Pancreas (tissue), 10 donors: ENCODE measurements at places on chromosomes 6 and 20. TPM values are rescaled to one million over a fixed set of nuclear protein-coding genes. Genes with fewer than 3 reads are reported as not detected.

GDAP1L1 gene
- polyA plus RNA-seq = 3.6 TPM

DNA sequence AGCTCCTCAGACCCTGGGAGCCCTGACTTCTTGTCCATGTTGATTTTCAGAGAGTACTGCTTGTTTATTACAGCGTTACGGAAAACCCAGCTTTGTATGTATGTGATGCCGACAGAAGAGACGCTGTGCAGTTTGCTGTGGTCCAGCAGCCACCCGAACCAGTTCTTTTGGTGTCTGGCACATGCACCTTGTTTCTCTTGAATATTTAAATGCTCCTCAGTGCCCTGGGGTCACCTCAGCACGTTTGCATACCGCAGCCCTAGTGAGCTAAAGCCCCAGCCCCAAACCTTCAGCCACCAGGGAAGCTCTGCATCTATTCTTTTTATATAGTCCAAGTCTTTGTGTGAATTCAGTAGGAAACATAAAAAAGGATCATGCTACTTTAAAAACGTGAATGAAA is 39.9 kb downstream of the AFDN start:
- H3K36me3 ChIP-seq = no peaks in the 10 kb centered on the region
- no peak overlapping the region for H3K4me3 ChIP-seq
- H3K27ac ChIP-seq = no peak overlapping the region
- no peak for DNase-seq
- no peaks in the 10 kb centered on the region for H3K27me3 ChIP-seq

UNC93A gene
- polyA plus RNA-seq = not detected

DNA sequence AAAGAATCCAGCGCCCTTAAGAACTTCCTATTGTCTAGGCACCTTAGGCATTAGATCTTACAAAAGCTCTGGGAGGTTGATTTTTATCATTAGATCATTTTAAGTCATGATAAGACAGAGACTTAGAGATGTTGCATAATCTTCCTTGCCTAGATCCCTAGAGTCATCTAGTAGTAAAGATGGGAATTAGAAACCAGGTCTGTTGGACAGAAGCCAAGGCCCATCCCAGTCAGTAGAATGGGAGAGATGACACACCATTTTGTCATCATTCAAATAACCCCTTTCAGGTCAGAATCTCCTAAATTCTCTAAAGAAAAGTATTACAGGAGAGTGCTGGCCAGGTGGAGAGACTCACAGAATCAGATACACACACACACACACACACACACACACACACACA is 579.1 kb downstream of the BMP2 start:
- no peaks in the 10 kb centered on the region for H3K36me3 ChIP-seq
- no peaks in the 10 kb centered on the region for H3K4me1 ChIP-seq
- H3K4me3 ChIP-seq = no peak overlapping the region
- no peaks in the 10 kb centered on the region for H3K27me3 ChIP-seq
- DNase-seq = no peak

DNA sequence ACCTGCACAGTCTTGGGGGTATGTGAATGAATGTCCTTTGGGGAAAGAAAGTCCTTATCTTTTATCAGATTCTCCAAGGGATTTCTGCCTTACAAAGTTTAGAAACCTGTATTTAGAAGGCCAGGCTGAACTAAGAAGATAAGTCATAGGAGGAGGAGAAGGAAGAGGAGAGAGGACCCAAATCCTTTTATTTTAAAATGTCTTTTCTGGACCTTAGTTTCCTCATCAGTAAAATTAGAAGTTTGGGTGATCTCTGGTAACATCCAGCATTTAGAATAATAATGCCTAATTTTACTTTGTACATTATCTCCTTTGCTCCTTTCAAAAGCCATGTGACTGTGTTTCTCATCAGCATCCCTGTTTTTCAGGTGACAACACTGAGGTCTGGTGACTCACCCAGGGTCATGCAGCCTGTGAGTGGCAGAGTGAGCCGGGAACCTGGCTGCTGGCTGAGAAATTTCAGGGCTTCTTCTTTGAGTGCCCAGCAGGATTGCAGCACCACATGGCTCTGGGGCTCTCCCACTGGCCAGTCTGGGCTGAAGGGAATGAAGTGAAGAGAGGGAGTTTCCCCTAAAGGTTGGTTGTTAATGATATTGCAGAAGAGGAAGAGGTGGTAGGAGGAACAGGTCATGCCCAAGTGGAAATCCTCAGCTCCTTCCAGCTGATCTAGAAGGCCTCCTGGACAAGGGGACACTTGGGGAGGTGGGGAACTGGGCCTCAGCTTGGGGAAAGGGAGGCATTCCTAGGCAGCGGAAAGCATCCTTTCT is 34.0 kb downstream of the VEGFA start:
- no peak overlapping the region for H3K4me3 ChIP-seq
- H3K4me1 ChIP-seq = peaks cover 90% of the 10 kb centered on the region
- H3K27ac ChIP-seq = peak overlapping the region; percentile 77
- no peaks in the 10 kb centered on the region for H3K36me3 ChIP-seq

GRCh38 chr20:57546956-57547649 is 13.8 kb upstream of the PCK1 start:
- no peak overlapping the region for H3K4me3 ChIP-seq
- no peak overlapping the region for H3K27ac ChIP-seq
- H3K27me3 ChIP-seq = no peaks in the 10 kb centered on the region
- DNase-seq = no peak
- H3K36me3 ChIP-seq = no peaks in the 10 kb centered on the region
- no peaks in the 10 kb centered on the region for H3K4me1 ChIP-seq

- DNase-seq = no peak
- H3K4me1 ChIP-seq = peaks cover 7% of the 10 kb centered on the region
- no peak overlapping the region for H3K4me3 ChIP-seq
- no peaks in the 10 kb centered on the region for H3K36me3 ChIP-seq
Observed at GRCh38 chr20:55094353-55094861, 619.0 kb downstream of the DOK5 start.
